ENCODE measurements at places on chromosomes 5 and 9.
A peak's percentile ranks its signal among the peaks of the same experiment; 100 is the strongest.

DNA sequence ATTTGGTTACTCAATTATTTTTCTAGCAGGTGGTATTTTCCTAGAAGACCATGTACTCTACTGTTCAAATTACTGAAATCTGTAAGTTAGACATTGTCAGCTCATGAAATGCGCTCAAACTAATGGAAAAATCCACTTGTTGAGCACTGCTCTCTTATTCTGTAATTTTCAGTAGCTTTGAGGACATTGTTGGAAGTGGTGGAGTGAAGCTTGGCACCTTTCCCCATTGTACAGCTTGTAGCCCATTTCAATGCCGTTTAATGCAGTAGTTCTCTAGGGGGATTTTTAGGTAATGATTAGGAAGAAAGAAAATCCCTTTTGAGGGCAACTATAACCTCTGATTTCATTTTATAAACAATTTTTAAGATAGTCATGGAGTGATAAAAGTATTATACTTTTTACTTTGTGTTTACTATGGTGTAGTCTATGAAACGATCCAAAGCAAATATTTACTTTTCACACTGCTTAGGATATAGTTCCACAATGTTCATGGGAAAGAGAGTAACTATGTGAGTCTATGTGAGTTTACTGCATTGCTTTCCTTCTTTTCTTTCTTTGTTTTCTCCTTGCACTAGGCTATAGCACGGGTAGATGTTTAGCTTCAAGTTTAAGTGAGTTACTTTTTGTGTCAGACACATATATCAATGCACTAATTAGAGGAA lies 165.8 kb upstream of the ANKH start:
- no peak for DNase-seq

GRCh38 chr5:150329038-150329437 lies 26.3 kb upstream of the ARSI start:
- DNase-seq = no peak

- DNase-seq = no peak
Observed at GRCh38 chr9:115956371-115956770, 197.2 kb upstream of the PAPPA start.

DNA sequence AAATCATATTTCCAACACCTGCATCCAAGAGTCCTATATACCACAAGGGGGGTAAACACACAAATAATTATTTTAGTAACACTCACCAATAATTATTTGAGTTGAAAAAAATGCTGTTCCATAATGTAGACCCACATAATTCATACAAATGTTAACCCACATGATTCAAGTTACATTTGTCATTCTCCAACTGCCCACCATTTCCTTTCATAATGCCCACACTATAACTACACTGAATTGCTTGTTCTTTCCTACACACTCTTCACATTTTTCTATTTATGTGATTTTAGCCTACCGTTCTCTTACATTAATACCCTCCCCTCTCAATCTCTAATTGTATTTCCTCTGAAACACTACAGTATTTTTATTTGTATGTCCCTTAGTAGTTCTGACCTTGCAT lies 35.9 kb upstream of the HK3 start:
- DNase-seq = no peak

DNA sequence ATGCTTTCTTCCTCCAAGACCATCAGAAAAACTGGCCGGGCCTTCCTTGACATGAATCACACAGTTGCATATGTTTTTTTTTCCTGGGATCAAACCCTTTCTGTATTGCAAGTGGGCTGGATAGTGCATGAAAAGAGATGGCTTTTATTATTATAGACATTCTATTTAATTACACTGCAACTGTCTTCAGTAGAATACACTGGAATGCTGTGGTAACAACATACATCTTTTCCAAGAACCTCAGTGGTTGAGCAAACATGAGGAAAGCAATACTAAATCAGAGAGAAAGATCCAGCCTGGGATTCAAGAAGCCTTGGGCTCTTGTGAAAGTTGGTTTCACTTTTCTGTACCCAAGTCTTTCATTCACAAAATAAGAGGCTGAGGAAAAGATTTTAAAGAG lies 193.0 kb downstream of the DMAC1 start:
- no peak for DNase-seq

- DNase-seq = no peak
Observed at GRCh38 chr9:114091711-114092110, 7.4 kb downstream of the KIF12 start.

DNA sequence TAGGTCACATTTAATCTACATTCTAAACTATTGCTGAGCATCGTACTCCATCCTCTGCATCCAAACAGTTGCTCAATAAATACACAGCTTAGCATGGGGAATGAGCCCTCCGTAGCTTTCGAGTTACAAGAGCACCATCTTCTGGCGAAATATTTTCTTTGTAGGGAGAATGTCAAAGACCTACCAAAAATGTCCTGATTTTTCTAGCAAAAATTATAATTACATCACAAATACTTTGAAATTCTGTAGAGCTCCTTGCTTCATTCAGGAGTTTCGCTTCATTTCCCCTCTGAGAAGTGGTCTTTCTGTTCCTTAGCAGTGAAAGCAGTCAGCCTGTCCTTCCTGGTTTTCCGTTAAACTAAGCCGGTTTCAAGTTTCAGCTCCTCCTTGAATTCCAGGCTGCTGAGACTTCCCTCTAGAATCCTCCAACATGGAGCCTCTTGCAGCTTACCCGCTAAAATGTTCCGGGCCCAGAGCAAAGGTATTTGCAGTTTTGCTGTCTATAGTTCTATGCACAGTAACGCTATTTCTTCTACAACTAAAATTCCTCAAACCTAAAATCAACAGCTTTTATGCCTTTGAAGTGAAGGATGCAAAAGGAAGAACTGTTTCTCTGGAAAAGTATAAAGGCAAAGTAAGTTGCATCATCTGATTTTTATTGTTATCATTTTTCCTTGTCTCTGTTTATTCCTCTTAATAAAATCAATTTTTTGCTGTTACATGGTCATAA lies at the start of gene GPX8:
Gene GPX8 (plus strand): TSS at position 409 of the 730 bp plus-strand sequence. CDS start 22 bp downstream, at position 431.
- peak; percentile 80 for DNase-seq

DNA sequence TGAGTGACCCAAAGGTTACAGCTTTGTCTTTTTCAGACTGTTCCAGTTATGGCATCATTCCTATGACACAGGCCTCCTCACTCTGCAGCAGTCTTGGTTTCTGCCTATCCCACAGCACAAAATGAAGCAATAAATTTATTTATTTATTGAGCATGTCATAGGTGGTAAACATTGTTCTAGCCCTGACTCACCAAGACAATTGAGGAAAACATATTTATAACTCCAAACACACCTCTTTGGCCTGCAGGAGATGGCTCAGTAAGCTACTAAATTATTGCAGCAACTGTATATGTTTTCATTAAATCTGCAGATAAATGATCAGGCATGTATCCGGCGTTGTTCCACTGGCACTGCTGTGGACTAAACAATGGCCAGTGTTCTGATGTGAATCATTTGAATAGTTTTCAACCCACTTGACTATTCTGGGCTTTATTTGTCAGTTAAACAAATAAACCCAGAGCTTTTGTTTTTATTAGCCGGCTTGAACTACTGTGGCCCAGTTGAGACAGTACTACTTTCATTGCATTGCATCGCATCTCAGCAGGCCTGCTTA lies 83.2 kb downstream of the FOXD1 start:
- no peak for DNase-seq

DNA sequence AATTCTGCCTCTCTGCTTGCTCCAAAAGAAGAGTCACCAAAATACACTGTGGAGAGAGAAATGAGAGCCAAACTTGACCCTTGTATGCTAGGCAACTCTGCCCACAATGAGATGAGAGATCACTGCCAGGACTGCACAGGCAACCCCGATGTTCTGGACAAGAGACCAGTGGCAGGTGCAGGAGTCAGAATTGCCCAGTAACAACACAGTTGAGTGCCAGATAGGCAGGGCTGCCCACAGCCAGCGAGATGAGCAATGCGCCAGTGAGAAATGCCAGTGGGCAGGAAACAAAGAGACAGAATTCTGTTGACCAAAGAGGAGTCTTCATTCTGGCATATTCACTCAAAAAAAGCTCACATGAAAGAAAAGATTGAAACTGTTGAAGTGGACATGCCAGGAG lies 570.7 kb downstream of the CAAP1 start:
- no peak for DNase-seq

DNA sequence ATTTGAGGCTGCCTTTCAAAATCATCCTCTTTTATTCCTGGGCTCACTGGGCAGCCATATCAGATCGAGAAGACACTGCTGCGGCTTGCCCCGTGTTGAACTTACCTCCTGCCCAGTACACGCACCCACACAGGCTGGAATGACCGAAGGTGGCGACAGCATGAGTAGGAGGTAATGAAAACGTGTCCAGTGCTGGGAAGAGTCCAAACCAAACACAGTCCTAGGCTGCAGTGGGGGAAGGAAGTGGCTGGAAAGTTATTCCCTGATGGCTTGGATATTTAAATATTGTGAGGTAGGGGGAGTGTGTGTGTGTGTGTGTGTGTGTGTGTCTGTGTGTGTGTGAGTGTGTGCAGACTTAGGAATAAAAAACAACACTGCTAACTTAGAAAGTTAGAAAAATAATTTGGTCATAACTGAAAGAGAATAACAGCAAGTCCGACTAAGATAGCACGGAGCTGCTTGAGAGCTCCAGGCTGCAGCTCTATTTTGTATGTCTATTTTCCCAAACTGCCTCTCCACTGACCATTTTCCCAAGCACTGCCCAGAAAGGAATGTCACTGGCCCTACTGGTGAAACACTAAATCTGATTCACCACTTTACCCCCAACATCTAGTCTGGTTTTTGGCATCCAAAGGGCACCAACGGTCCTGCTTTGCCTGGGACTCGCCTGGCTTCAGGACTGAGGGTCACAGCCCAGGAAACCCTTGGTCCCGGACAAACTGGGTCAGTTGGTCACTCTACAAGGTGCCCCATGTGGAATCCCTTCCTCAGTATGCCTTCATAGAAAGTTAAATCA lies 41.2 kb downstream of the ANKH start:
- no peak for DNase-seq

- no peak for DNase-seq
Observed at GRCh38 chr5:65059681-65060598, 291.2 kb downstream of the CWC27 start.

GRCh38 chr5:155070781-155071180 lies 57.2 kb downstream of the KIF4B start:
- no peak for DNase-seq

GRCh38 chr9:74172874-74173273 lies 324.3 kb upstream of the RORB start:
- DNase-seq = no peak

Measured in urinary bladder (tissue), 4 donors.